Activated naive CD4-positive, alpha-beta T cell (primary cell): ENCODE measurements at places on chromosomes 5 and 9.

DNA sequence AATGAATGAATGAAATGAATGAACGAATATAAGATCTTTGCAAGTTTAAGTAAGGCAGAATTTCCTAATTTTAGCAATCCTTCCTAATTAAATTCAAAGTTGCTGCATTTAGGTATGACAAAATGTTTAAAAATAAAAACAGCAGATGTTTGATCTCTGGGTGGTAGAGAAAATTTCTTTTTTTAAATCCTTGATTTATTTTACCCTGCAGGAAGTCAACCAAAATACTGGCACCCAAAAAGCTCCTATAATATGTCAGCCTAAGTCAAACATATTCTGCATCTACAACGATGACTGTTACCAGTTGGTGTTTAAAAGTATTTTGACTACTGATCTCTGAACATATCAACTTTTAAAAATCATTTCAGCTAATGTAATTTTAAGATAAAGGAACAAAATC lies 58.4 kb downstream of the TTC39B start:
- DNase-seq = no peak

DNA sequence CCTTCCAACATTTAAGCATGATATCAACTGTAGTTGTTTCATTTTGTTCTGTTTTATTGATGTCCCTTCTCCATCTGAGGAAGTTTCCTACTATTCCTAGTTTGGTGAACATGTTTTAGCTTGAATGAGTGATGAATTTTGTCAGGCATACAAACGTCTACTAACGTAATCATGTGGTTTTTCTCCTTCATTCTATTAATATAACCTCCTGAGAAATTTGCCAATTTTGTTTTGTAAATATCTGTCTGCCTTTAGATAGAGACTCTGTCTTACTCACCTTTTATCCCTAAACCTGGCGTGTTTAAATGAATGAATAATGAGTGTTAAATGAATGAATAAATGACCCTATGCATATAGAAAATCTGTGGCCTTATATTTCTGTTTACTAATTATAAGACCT lies 26.5 kb upstream of the NREP start:
- DNase-seq = no peak

DNA sequence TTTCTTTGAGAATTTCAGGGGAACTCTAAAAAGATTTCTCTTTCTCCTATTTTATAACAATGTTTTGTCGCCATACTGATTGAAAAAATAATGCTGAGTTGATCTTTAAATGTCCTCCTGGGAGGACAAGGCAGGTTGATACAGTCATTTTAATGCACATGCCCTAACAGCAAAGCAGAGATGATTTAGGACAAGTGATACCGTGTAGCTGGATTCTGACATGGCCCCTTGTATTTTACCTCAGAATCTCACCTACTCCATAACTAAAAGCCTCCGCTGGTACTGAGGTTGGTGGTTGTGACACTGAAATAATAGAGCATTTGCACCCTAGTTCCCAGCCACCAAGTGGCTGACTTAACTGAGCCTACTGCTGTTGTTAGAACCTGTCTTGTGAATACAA lies 811 bp upstream of the LRRTM2 start:
- no peak for DNase-seq

GRCh38 chr9:108549184-108549583 lies 306.6 kb downstream of the ACTL7B start:
- DNase-seq = no peak

GRCh38 chr9:128414461-128414860 lies 6.2 kb upstream of the CERCAM start:
- DNase-seq = no peak

DNA sequence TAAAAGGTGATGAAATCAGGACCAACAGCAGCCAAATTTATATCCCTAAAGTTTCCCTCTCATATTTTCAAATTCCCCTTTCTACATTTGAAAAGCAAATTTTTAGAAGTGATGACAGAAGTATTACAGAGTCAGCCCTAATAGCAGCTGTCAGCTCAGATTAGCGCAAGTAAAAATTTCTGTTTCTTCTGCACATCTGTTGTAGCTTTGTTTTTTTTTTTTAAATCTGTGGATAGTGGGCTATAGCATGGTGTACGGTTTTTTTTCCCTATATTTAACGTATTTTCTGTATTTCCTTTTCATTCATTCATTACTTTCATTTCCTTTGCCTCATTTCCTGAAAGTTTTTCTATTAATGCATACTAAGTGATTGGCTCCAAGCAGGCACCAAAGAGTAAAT lies 99.1 kb downstream of the MACIR start:
- DNase-seq = no peak
